Hematopoietic multipotent progenitor cell treated with erythropoietin and hydrocortisone succinate and interleukin-3 and kit ligand, for 17 days (in vitro differentiated cells): ENCODE measurements at places on chromosomes 4 and X.
A peak's percentile ranks its signal among the peaks of the same experiment; 100 is the strongest.

GRCh38 chrX:145817331-145818185 is at the start of gene SLITRK2:
SLITRK2 (plus strand) TSS chrX:145817829; CDS start chrX:145822426, 4,597 bp downstream.
- DNase-seq, result no peak

GRCh38 chrX:11342673-11343072 is 49.5 kb downstream of the AMELX start:
- DNase-seq, result no peak

DNA sequence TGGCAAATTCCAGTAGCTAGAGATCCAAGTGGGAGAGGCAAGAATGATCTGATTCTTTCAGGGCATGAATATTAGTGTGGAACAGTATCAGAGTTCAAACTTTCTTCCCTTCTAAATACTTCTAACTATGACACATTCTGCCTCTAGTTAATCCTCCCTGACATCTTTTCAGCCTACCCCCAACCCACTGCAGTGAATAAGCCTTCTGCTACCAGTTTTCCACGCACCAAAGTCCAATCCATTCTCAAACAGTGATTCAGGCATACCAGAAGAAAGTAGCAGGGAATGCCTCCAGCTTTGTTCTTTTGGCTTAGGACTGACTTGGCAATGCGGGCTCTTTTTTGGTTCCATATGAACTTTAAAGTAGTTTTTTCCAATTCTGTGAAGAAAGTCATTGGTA is 155.4 kb upstream of the FTHL17 start:
- DNase-seq, result no peak

GRCh38 chrX:122739770-122740169 is 444.3 kb upstream of the GRIA3 start:
- DNase-seq, result no peak

- no peak for DNase-seq
Observed at GRCh38 chrX:11352296-11352741, 59.1 kb downstream of the AMELX start.

- no peak for DNase-seq
Observed at GRCh38 chr4:123412700-123413512, 16.3 kb downstream of the SPRY1 start.

- peak; percentile 54 for DNase-seq
Observed at GRCh38 chr4:48203819-48204218, 65.8 kb downstream of the TEC start.

GRCh38 chr4:77790146-77790545 is 29.0 kb downstream of the CNOT6L start:
- no peak for DNase-seq

DNA sequence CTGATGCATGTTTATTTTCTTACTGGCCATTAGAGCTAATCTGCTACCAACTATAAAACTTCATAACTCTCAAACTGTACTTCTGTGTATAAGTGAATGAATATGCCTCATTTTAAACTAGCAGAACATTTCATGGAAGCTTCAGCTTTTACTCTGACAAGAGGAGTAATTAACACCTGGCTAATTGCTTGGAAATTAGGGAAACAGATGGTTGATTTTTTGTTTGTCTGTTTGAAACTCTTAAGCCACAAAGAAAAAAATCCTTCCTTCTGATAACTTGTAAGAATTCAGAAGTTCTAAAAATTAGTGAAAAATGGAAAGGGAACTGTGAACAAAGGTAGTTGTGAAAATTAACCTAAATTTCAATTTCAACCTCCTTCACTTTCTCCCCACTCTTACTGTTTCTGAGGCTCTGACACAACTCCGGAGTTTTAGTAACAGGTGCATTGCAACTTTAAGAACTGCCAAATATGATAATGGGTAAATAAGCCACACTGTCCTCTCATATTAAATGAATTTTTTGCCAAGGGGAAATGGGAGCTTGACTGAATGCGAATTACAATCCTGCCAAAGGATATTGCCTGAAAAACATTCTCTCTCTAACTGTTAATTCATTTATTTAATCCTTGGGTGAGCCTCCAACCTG is 1.0 kb downstream of the EGF start:
- no peak for DNase-seq

DNA sequence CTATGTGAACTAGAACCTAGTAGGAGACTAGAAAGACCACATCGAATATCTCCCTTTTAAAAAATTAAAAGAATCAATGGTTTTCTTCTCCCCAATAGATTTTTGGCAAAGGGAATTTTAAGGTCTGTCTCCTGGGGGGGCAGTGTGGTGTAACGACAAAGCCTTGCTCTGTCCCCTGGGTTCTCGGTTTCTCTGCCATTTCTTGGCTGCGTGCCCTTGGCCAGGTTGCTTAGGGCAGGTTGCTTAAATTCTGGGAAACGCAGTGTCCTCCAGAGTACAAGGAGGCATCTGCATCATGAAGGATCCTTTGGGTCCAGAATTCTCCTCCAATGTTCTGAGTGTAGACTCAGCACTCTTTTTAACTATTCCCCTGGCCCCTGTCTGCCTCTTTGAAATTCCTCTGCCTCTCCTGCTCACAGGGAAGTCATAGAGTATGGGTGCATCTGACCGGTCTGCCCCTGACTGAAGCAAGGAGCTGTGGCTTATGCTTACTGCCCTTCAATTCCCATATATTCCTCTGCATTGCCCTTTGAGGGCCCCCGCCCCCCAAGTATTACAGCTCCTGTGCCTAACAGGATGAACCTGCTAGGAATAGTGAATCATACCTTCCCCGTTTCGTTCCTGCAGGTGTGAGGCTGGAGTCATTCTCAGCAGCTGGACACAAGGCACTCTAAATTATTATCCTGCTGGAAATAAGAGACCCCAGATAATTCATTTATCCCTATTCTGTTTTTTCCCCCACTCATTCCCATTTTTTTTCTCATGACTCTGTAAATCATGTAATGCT is 2.2 kb downstream of the KIT start:
- DNase-seq, result peak; percentile 39

DNA sequence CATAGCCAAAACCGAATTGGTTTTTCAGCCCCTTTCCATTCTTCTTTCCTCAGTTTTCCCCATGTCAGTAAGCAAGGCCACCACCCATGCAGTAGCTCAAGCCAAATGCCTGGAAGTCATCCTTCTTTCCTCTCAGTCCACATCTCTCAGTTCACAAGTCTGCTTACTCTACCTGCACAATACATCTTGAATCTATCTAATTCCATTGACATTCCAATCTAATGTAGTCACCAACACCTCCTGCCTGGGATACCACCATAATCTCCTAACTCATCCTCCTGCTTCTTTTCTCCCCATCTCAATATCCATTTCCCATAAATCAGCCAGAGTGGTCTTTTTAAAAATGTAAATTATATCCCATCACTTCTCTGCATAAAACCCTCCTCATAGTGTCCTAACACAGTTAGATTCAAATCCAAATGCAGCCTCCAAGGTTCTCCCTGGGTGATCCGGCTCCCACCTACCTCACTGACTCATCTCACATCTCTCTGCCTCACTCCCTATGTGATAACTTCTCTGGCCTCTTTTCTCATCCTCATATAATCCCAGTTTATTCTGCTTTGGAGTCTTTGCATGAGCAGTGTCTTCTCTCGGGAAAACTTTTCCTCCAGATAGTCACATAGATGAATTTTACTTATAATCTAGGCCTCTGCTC is 26.9 kb downstream of the KCNIP4 start:
- DNase-seq, result no peak

DNA sequence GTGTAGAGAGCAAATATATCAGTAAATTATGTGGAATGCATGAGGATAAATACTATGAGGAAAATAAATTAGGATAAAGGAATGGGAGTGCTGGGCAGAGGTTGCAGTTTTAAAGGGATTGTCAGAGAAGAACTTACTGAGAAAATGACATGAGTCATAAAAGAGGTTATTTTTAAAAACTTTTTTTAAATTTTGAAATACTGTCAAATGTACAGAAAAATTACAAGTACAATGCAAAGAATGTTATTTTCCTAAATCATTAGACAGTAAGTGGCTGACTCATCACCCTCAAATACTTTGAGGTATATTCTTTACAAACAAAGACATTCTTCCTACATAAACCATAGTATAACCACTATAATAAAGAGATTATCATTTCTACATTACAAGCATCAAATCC is 29.8 kb upstream of the H2AZ1 start:
- DNase-seq, result no peak

- no peak for DNase-seq
Observed at GRCh38 chr4:54586320-54586955, 71.3 kb upstream of the KIT start.

- peak; percentile 63 for DNase-seq
Observed at GRCh38 chr4:1628892-1629698, 55.0 kb downstream of the FAM53A start.

GRCh38 chr4:159027535-159027934 is 75.3 kb upstream of the RAPGEF2 start:
- no peak for DNase-seq

DNA sequence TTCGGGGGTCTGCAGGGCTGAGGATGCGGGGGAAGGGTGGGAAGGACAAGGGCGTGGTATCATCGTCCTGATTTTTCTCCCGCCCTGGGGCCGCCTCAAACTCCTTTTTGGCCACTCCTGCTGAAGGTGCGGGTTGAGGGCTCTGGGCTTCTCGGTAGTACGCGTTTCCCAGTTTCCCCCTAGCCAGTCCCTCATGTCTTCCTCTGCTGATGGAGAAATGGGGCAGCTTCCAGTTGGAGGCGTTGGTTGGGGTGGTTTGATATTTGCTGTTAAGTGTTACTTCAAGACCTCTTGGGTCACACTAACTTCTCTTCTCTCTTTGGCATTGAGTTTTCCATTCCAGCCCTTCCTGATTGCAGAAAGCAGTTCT is 482 bp downstream of the GSTCD start:
- peak; percentile 37 for DNase-seq

DNA sequence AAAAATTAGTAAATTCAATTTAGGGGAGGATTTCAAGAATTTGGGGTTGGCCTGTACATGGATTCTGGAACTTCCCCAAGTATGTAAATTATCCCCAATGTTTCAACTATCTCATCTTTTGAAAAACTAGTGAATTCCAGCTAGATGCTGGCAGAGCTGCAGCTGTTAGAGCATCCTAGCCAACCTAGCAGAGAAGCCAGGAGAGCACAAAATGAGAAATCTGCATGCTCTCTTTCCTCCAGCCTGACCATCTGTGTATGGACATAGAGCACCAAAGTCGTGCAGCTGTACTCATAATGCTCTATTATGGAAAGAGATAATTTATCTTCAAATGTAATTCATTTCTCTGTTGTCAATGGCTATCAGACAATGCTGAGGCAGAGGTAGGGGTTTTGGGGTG is 1217.7 kb downstream of the PCDH19 start:
- DNase-seq, result no peak

DNA sequence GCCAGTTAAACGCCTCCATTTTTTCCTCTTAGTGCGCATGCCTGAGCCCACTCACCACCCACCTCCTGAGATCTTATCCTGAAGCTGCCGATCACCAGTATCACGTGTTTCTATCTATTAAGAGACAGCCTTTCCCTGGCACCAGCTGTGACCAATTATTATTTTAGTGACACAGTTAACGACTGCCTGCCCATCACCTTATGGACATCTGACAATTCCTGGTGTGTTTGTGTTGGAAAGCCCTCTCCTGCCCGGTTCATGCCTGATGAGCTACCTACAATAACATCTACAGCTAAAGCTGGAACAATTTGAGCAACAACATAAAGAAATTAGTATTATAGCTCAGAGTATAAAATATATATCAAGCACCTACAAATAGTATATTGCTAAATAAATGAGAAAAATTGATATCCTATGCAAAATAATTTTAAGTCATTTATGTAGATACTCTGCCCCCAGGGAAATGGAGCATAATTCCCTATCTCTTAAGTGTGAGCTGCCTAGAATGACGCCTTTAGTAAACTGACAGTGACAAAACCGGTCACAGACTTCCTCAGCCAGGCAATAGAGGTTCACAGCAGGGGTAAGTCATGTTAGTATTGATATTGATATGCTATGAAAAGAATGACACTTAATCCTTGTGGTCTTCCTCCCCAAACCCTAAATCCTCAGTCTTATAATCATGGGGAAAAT is 862.2 kb downstream of the TRAM1L1 start:
- no peak for DNase-seq

GRCh38 chr4:163473130-163473529 is 424 bp downstream of the TKTL2 start:
- DNase-seq, result no peak

DNA sequence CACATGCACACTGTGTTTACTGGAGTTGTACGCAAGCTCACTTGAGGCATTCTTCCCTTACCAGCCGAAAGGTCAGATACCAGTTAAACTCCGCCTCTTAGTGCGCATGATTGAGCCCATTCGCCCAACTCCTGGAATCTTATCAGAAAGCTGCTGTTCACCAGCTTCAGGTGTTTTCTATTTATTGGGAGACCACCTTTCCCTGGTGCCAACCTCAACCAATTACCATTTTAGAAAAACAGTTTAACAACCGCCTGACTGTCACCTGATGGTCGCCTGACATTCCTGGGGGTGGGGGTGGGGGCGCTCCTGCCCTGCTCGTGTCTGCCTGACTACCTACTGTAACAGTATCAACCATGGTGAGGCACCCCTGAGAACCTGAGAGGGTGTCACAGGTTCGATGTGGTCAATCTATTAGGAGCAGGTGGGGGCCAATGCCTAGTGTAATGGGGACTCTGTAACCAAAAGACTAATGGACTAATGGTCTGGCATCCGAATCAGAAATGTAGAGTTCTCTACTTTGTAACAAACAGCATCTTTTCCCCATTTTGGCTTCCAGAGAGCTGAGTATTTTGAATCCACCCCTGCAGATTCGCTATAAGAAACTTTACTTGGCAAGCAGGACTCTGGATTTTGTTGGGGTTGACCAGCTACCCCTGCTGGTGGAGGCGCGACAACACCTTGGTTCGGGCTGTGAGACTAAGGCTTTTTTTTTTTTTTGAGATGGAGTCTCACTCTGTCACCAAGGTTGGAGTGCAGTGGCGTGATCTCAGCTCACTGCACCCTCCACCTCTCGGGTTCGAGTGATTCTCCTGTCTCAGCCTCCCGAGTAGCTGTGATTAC is 58.2 kb upstream of the ZNF157 start:
- peak; percentile 25 for DNase-seq

DNA sequence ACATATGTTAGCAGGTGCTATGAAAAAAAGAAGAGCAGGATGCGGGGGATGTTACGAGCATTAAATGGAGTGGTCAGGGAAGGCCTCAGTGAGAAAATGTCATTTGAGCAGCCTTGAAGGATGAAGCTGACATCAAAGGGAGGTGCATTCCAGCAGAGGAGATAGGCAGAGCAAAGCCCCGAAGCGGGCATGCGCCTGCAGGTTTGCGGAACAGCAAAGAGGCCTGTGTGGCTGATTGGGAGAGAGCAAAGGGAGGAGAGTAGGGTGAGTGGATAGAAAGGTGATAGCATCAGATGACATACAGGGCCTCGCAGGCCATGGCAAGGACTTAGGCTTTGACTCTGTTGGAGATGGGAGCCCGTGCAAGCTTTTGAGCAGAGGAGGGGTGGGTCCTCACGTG is 95.4 kb upstream of the GPR50 start:
- DNase-seq, result no peak

- DNase-seq, result no peak
Observed at GRCh38 chrX:52352551-52352950, 16.3 kb upstream of the XAGE2 start.

- DNase-seq, result no peak
Observed at GRCh38 chr4:26462874-26463273, 27.4 kb downstream of the CCKAR start.

DNA sequence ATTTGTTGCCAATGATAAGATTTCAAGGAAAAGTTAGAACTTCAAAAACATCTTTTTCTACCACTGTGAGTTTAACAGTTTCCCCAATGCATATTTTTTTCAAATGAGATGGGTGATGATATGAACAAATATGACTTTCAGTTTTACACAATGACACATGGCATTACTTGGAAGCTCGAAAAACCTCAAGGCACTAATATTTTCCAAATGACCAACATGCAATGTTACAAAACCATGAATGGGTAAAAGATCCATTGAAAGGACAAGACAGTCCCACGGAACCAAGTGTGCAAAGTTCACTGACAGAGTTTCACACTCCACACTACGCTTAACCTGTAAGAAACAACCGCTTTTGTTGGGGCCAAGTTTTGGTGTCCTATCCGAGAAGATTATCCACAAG is 84.5 kb downstream of the CD99L2 start:
- no peak for DNase-seq
